ENCODE measurements at places on chromosomes 13 and 19.

DNA sequence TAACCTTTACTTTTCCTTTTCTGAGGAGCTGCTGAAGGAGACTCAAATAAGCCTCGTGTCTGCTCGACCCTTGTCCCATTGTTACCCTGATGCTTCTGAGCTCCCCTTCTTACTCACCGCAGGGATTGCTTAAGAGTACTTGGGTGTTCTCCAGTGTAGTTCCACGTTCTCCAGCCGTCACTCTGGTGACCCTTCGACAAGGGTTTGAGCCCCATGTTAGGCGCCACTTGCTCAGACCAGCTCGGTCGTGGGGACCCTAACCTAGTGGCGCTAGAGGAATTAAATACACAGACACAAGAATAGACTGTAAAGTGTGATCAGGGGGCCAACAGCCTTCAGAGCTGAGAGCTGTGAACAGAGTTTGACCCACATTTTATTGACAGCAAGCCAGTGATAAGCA is 10.3 kb downstream of the ZNF480 start:
- no peak for DNase-seq

DNA sequence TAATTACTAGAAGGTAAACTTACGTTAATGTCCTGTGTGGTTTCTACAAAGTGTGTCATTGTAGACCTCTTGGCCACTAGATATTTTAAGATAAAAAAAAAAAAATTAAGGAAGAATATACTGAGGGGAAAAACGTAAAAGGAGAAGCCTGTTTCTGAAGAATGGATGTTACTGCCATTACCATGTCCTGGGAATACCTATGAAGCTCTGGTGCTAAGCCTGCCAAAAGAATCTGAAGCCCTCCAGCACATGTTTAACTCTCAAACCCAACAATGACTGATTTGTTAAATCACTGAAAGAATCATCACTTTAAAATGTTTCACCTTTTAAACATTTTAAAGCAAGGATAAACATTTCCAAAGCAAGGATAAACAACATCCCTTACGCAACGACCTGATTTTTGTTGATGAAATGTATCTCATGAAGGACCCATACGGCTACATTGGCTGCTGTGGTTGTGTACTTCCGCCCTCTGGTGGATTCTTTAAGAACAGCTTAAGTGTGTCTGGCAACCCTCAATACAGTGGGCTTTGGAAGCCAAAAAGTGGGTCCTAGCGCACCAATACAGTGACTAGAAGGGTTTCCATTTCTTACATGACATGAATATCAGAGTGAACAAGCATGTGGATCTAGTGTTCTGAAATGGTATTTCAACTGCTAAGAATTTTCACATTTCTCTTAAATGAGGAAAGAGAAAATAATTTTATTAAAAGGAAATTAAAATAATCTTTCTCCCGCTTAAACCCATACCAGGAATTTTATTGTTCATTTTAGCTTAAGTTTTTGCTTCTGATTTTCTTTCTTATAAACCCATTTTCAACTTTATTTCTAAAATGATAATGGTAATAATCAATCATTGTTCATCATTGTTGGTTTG is 74.5 kb upstream of the RAP2A start:
- peak; percentile 25 for DNase-seq

DNA sequence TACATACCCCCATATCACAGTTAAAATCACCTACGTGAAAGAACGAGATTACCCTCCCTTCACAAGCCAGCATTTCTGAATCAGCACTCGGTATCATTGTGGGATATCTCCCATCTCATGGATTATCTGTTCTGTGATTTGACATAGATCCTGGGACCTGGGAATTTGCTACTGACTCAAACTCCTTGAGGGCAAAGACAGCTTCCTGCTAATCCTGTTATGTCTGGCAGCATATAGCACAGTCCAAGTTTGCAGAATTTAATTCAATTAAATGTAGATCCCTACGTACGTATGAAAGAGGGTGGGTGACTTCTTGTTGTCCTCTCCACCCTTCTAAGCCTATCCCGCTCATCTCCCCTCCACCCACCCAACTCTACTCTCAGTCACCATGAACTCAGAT is 476.5 kb downstream of the KLF5 start:
- DNase-seq = no peak

DNA sequence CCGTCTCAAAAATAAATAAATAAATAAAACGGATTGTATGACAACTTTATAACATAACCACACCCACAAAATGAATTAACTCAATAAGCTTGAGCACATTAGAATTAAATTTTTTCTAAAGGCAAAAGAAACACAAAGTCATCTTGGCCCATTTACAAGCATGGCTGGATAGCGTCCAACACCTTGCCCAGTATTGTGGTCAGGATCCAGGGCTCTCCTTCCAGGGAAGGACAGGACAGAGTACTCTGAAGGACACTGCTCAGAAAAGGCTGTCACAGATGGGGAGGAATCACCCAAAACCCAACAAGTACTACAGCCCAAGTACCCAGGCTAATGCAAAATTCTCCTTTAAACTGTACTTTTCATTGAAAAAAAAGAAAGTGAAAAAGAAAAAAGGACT is 27.1 kb downstream of the SUGP2 start:
- DNase-seq = no peak
